Activated CD4-positive, alpha-beta T cell treated with anti-CD3 and anti-CD28 coated beads, Interleukin-2, amount 50 U/mL, for 24 hours (primary cell): ENCODE measurements at places on chromosomes 5 and 9.

- no peak for DNase-seq
Measured at GRCh38 chr5:135402031-135402430, 3.0 kb upstream of the MACROH2A1 start.

GRCh38 chr5:171405615-171406014, 13.8 kb upstream of the FGF18 start:
- DNase-seq, result no peak

DNA sequence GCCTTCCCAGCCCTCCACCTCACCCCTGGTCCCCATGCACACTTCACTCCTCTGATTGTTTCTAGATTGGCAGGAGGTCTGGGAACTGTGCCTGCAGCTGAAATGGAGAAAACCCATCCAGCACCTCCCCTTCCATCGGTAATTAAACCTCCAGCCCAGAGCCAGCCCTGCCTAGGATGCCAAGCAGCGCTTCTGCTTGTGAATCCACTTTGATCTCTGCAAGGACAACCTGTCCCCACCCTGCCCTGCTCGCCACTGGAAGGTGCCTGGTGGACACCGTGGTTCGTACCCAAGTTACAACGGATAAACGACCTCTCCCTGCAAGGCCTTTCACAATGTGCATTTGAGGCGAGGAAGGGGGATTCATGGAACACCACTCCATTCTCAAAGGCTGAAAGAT, 50.6 kb downstream of the IRX2 start:
- DNase-seq, result no peak

- no peak for DNase-seq
Measured at GRCh38 chr9:110064803-110065202, 143.2 kb downstream of the C9orf152 start.

GRCh38 chr5:65840071-65840470, 86.3 kb upstream of the ERBIN start:
- DNase-seq, result no peak
